Uterus (tissue), 4 donors: ENCODE measurements at places on chromosomes 11 and 22.

- DNase-seq = no peak
- H3K27ac ChIP-seq = no peak overlapping the region
- H3K36me3 ChIP-seq = no peaks in the 10 kb centered on the region
- H3K27me3 ChIP-seq = no peaks in the 10 kb centered on the region
- no peak overlapping the region for H3K4me3 ChIP-seq
- peaks cover 12% of the 10 kb centered on the region for H3K4me1 ChIP-seq
Measured at GRCh38 chr11:44816761-44817160, 90.0 kb downstream of the TSPAN18 start.

DNA sequence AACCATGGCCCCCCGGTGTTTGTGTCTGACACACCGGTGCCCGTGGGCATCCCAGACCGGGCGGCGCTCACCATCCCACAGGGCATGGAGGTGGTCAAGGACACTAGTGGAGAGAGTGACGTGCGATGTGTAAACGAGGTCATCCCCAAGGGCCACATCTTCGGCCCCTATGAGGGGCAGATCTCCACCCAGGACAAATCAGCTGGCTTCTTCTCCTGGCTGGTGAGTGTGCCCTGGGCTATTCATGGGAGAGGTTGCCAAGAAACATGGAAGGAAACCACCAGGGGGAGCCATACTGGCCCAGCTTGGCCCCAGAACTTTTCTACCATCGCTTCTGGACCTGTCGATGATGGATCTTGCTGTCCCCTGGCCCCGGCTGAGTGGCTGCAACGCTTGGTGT, 36.5 kb downstream of the PRDM11 start:
- no peak overlapping the region for H3K4me3 ChIP-seq
- H3K4me1 ChIP-seq = peaks cover 5% of the 10 kb centered on the region
- no peak for DNase-seq
- no peaks in the 10 kb centered on the region for H3K36me3 ChIP-seq

DNA sequence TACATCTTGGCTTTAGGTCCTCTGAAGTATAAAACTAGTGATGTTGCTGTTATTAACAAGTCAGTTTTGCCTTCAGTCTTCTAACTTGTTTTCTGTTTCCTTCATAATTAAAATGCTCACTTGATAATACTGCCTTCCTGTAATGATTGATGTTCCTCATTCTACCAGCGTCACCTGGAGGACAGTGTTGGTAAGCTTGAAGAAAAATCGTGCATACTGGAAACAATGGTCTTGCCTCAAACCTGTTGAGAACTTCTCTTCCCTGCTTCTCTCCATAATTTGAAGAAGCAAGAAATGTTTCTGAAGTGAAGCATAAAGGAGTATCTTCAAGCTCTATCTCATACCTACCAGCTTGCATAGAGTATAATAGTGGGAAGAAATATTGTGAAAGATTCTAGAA, 3.0 kb downstream of the YWHAH start:
- H3K27me3 ChIP-seq = no peaks in the 10 kb centered on the region
- no peak for DNase-seq
- no peak overlapping the region for H3K4me3 ChIP-seq

GRCh38 chr22:29079218-29079901, 6.5 kb downstream of the KREMEN1 start:
- no peak overlapping the region for H3K27ac ChIP-seq
- no peak overlapping the region for H3K4me3 ChIP-seq
- H3K4me1 ChIP-seq = no peaks in the 10 kb centered on the region
- no peak for DNase-seq

- H3K4me3 ChIP-seq = no peak overlapping the region
- H3K27ac ChIP-seq = no peak overlapping the region
Measured at GRCh38 chr11:26916805-26917204, 77.1 kb upstream of the FIBIN start.

DNA sequence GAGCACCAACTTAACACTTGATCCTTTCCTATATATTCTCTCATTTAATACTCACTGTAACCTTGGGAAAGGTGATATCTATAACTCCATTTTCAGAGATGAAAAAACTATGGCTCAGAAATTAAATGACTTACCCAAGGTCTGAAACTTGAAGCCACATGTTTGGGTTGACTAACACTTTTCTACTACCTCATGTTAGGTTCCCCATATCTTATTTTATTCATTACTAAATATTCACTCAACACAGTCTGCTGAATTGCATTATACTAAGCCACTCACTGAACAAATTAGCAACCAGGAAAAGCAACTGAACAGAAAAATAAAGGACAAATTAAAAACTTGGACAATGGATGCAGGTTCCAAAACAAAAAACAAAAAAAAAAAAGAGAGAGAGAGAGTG, 59.9 kb downstream of the FAM168A start:
- H3K27ac ChIP-seq = no peak overlapping the region
- H3K4me1 ChIP-seq = no peaks in the 10 kb centered on the region
- no peaks in the 10 kb centered on the region for H3K36me3 ChIP-seq
- no peak overlapping the region for H3K4me3 ChIP-seq
- no peak for DNase-seq
